ENCODE measurements at places on chromosomes 16 and 17. TPM values are rescaled to one million over a fixed set of nuclear protein-coding genes. Genes with fewer than 3 reads are reported as not detected.

CNTNAP1 gene
- 38.0 TPM for total RNA-seq

C16orf46 gene
- 0.73 TPM for total RNA-seq

ZPBP2 gene
- not detected for total RNA-seq

KCNJ18 gene
- total RNA-seq = not detected

NHLRC4 gene
- total RNA-seq = 2.6 TPM

IL34 gene
- total RNA-seq = 2.8 TPM

CTRL gene
- 1.1 TPM for total RNA-seq

ZNF598 gene
- total RNA-seq = 30.8 TPM

KRT39 gene
- total RNA-seq = not detected

RNF166 gene
- 14.6 TPM for total RNA-seq

SSTR5 gene
- total RNA-seq = not detected

FOXF1 gene
- 0.81 TPM for total RNA-seq

CES1 gene
- total RNA-seq = 0.36 TPM

SLFN12L gene
- not detected for total RNA-seq

CMTM2 gene
- total RNA-seq = not detected

SMTNL2 gene
- not detected for total RNA-seq

CETP gene
- not detected for total RNA-seq

SRCIN1 gene
- not detected for total RNA-seq

TMEM88 gene
- 0.24 TPM for total RNA-seq

PERCC1 gene
- not detected for total RNA-seq

TXNDC11 gene
- 34.2 TPM for total RNA-seq

KRTAP3-2 gene
- not detected for total RNA-seq

DECR2 gene
- total RNA-seq = 25.2 TPM

SLC38A8 gene
- total RNA-seq = not detected

TAOK1 gene
- total RNA-seq = 74.6 TPM

HID1 gene
- 0.61 TPM for total RNA-seq

C17orf107 gene
- 5.8 TPM for total RNA-seq

EIF4A3 gene
- 63.9 TPM for total RNA-seq

TBC1D3 gene
- total RNA-seq = not detected

HSF4 gene
- 4.5 TPM for total RNA-seq

CCL8 gene
- total RNA-seq = 0.12 TPM

NUPR1 gene
- 25.2 TPM for total RNA-seq

KCTD2 gene
- total RNA-seq = 25.3 TPM

CNGB1 gene
- total RNA-seq = not detected

COPRS gene
- total RNA-seq = 60.0 TPM

CD68 gene
- 43.4 TPM for total RNA-seq

RNF227 gene
- total RNA-seq = 1.3 TPM

CHMP6 gene
- 22.7 TPM for total RNA-seq

AHSP gene
- total RNA-seq = not detected

POLR2A gene
- 98.0 TPM for total RNA-seq

CLDN9 gene
- total RNA-seq = not detected

CENPV gene
- 2.8 TPM for total RNA-seq

MYADML2 gene
- total RNA-seq = not detected

CHST5 gene
- total RNA-seq = not detected

GNG13 gene
- not detected for total RNA-seq

MYH1 gene
- total RNA-seq = not detected

Data from hair follicle dermal papilla cell (primary cell).